Caki2 (cell line): ENCODE measurements at places on chromosomes 12 and 14.

GRCh38 chr12:106135781-106136180, 3.0 kb downstream of the NUAK1 start:
- DNase-seq: no peak

DNA sequence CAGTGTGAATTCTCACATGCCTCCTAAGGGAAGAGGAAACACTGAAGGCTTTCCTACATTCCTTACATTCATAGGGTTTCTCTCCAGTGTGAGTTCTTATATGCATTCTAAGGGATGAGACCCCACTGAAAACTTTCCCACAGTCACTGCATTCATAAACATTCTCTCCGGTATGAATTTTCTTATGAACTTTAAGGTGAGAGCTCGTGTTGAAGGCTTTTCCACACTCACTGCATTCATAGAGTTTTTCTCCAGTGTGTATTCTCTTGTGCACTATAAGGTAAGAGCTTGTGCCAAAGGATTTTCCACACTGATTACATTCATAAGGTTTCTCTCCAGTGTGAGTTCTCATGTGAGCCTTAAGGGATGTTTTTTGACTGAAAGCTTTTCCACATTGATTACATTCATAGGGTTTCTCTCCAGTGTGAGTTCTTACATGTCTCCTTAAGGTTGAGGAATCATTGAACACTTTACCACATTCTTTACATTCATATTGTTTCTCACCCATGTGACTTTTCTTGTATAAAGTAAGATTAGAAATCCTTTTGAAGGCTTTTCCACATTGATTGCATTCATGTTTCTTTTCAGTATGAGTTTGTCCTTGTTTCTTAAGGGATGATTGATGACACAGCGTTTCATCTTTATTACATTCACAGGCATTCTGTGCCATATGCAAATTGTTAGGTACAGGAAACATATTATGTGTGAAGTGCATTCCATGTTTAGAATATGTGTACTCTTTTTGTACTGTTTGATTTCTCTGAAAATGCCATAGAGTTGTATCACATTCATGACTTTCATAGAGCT, 9.5 kb downstream of the ZNF891 start:
- DNase-seq: peak; percentile 25

DNA sequence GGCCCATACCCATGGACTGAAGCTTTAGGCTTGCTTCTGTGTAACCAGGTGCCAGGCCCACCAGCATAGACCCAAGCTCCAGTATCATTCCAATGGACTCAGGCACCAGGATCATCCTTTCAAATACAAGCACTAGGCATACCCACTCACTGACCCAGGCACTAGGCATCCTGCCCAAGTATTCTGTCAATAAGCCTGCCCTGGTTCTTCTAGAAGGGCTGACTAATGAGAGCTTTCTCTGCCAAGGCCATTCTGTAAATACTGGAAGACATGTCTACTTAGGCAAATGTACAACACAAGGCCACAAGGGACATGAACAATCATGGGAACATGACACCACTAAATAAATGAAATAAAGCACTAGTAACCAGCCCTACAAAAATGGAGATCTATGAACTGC, 352.2 kb downstream of the FSCB start:
- no peak for DNase-seq

- no peak for DNase-seq
Measured at GRCh38 chr14:71130491-71131179, 223.4 kb downstream of the PCNX1 start.

DNA sequence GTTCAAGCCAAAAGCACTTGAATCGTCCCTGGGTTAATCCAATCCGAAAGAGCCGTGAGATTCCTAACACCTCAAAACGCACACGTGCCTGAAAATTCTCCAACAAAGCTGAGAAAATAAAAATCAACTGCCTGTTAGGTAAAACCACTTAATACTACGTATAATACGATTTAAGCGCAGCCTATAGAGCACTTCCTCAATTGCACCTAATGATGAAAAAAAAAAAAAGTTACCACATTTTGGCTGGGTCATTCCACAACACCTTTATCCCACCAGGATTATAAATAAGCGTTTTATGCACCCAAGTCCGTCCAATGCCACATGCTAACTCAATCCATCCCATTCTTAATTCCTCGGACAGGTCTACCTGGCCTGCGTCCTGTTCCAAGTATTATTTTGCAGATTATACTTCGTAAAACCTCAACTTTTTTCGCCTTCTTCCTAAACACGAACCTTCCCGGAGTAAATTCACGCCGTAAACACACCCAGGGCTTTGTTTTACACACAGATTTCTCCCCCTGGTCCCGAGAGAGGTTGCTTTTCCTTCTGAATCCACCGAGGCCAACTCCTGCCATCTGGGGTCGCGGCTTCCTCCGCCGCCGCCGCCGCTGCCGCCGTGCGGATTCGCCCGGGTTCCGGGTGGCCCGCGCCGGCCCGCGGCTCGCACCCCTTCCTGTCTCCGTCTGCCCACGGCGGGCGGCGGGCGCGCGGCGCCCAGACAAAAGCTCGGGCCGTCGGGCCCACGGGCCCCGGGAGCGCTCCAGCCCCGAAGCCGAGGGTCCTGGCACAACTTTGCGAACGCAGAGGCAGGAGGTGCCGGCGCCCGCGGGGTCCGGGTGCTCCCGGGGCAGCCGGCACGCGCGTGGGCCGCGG, 66.2 kb downstream of the RNF34 start:
- peak; percentile 23 for DNase-seq

GRCh38 chr14:83548061-83548839, 1981.7 kb upstream of the FLRT2 start:
- no peak for DNase-seq

DNA sequence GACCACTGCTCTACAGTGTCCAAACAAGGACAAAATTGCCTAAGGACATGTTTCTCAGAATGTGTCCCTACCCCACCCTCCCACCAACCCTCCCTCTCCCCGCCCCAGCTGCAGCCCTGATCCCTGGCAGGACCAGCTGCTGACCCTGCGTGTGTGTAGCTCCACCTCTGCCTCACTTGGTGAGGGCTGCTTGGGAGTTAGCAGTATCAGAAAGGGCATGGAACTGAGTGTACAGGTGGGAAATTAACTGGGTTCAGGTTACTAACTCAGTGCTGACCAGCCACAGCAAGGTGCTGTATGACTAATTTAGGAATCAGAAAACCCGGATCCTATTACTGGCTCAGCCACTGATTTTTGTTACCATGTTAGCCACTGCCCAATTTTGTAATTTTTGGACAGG, 11.3 kb upstream of the PLEKHD1 start:
- DNase-seq: no peak

DNA sequence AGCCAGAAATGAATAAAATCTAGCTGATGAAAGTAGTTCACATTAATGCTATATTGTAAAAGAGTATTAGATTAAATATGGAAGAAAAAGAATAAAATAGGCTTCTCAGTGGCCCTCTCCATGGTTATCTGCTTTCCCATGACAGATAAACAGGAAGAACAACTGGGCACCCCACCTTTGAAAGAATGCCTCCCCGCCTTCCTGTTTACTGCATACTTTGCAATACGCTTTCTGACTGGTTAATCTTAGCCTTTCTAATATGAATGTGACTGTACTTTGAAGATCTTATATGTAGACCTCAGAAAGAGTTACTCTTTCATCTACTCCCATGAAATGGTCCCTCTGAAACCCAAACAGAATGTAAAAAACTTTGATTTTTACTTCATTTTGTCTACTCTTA, 34.1 kb upstream of the DAAM1 start:
- no peak for DNase-seq

DNA sequence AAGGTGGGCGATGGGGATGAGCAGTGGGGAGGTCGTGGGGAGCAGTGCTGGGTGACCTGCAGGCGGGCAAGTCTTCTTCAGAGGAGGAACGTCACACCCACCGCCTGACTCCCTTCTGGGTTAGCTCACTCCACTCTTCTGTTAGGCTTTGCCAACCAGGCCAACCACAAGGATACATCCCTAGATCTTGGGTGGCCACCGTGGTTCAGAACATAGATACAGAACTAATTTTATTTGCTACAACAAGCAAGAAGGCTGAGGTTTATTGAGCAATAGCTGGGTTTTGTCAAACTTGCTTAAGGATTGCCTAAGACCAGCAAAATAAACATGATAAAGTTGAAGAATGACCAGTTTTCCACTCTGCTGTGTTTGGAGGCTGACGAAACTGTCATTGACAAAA, 109.4 kb downstream of the DACT1 start:
- peak; percentile 45 for DNase-seq

DNA sequence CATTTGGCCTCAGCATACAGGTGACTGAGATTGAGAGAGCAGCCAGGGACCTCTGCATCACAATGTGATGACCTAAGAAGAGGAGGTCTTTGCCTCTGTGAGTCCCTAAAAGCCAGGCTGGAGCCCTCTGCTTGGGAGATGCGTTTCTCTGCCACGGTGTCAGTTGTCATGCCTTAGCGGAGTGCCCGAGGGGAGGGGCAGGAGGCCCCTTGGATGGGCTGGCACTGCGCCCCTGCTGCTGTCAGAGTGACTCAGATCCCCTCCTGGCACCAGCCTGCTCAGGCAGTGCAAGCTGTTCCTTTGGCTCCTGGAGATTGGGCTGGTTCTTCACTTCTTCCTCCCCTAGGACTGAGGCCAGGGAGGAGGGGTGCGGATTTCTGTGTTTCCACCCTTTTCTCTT, 64.9 kb upstream of the KCNA5 start:
- no peak for DNase-seq

- DNase-seq: no peak
Measured at GRCh38 chr12:105922670-105923102, 216.1 kb downstream of the NUAK1 start.

- peak; percentile 67 for DNase-seq
Measured at GRCh38 chr12:1593174-1594005, 991 bp downstream of the FBXL14 start.

DNA sequence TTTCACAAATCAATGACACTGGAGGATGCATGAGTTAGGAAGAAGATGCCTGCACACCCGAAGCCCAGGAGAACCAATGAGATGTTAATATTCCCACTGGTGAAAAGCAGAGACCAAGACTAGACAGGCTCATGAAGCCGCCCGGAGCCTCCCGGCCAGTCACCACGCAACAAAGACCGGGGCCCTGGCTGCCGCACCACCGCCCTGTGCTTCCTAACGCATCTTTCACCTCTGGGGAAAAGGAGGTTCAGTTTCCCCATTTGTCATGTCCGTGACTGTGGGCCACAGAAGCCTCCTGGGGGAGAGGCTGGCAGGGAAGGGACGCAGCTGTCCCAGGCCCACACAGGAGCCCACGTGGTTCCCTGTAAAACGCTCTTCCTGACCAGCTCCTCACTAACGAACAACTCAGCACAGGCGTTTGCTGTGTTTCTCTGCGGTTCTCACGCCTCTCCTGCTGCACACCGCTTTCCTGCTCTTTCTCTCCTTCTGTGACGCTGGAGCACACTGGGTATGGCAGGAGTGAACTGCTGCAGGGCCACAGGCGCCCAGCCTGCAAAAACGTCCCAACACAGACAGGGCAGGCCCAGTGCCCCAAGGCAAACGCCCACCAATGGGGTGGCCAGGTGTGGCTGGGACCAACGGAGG, 10.8 kb downstream of the RIMBP2 start:
- DNase-seq: no peak

- DNase-seq: no peak
Measured at GRCh38 chr14:46322730-46323403, 328.7 kb downstream of the RPL10L start.

DNA sequence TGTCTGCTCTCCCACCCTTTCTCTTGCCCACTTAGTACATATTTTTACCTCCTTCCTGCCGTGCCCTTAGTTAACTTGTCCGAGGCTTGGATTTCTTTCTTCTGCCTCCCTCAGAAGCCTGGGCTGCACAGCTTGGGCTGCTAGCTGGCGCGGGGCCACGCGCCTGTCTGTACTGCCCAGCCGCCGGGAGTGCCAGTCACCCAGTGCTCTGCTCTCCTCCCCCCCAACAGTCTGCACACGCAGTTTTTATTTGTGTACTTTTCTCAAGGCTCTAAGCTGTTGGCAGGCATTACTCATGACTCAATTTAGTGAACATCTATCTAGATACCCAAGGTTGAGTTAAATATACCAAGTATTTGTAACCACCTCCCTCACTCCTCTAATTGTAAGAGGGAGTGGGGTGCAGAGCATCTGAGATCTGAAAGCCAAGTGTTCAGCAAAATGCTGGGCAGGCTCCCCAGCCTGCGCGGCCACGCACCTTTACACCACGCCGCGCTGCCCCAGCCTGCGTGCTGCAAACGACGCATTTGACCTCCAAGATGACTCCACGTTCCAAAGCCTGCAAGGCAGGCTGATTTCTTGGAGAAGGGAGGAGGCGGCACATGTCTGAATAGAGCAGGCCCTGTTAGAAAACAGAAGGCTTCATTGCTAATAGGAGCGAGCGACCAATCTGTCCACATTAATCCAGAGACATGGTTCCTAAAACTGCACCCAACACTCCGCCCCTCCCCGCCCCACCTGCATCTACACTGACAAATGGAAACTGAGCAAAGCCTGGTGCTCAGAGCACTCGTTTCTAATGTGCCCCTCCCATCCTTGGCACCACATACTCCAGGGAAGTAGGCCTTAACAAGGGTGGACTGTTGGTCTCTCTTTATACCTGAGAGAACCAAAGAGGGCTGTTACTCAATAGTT, 18.2 kb upstream of the CACNA2D4 start:
- DNase-seq: no peak
